ENCODE measurements at places on chromosomes 13 and 19. TPM values are rescaled to one million over a fixed set of nuclear protein-coding genes. Genes with fewer than 3 reads are reported as not detected.

PAF1 gene
- 57.6 TPM for polyA plus RNA-seq

CD22 gene
- polyA plus RNA-seq = 0.18 TPM

LGALS7 gene
- not detected for polyA plus RNA-seq

SIGLEC5 gene
- not detected for polyA plus RNA-seq

C19orf67 gene
- polyA plus RNA-seq = not detected
